Activated CD8-positive, alpha-beta memory T cell treated with anti-CD3 and anti-CD28 coated beads for 36 hours (primary cell): ENCODE measurements at places on chromosomes 13 and 19. TPM values are rescaled to one million over a fixed set of nuclear protein-coding genes. Genes with fewer than 3 reads are reported as not detected.

Gene CDX2
- total RNA-seq, result not detected

Gene GNG7
- total RNA-seq, result 0.29 TPM

Gene SRRM5
- 0.40 TPM for total RNA-seq

Gene HPN
- not detected for total RNA-seq

Gene STK11
- total RNA-seq, result 58.7 TPM

Gene SLC1A6
- not detected for total RNA-seq

Gene UBE2L5
- total RNA-seq, result not detected

Gene LILRA6
- total RNA-seq, result not detected

Gene SIGLEC5
- total RNA-seq, result not detected

Gene ZNF90
- 17.0 TPM for total RNA-seq

Gene ZNF442
- total RNA-seq, result 1.5 TPM

Gene ITGBL1
- not detected for total RNA-seq

Gene DACH1
- not detected for total RNA-seq

Gene KLK15
- not detected for total RNA-seq

Gene FXYD3
- total RNA-seq, result not detected

Gene ZNF256
- total RNA-seq, result 6.2 TPM

Gene GIPR
- total RNA-seq, result 2.8 TPM

Gene C5AR2
- not detected for total RNA-seq

Gene ISOC2
- total RNA-seq, result 34.4 TPM

Gene ANGPTL4
- 0.19 TPM for total RNA-seq

Gene ACP5
- 2.5 TPM for total RNA-seq

Gene ONECUT3
- not detected for total RNA-seq

Gene FAM216B
- not detected for total RNA-seq

Gene NXNL1
- not detected for total RNA-seq

Gene BEST2
- total RNA-seq, result not detected

Gene POMP
- total RNA-seq, result 127 TPM

Gene ALKBH6
- 35.2 TPM for total RNA-seq

Gene DIAPH3
- total RNA-seq, result 18.8 TPM

Gene UFM1
- total RNA-seq, result 46.9 TPM

Gene KLF16
- total RNA-seq, result 41.5 TPM

Gene VSTM2B
- not detected for total RNA-seq
